NCI-H1105 (cell line): ENCODE measurements at places on chromosomes 16 and 17.
A peak's percentile ranks its signal among the peaks of the same experiment; 100 is the strongest.

DNA sequence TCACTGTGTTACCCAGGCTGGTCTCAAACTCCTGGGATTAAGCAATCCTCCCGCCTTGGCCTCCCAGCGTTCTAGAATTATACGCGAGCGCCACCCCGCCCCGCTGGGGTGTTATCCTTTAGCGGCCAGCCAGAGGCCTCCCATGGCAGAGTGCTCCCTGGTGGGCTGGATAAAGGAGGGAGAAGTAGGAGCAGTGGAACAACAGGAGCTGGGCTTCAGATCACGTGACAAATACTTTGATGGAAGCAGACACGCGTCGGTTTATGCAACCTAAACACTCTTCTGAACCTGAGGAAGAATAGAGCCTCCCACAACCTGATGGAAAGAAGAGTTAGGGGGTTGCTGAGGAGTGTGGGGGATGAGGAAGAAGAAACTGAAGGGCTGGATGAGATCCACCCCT lies 2114.0 kb downstream of the TP53TG3F start:
- no peak for DNase-seq

DNA sequence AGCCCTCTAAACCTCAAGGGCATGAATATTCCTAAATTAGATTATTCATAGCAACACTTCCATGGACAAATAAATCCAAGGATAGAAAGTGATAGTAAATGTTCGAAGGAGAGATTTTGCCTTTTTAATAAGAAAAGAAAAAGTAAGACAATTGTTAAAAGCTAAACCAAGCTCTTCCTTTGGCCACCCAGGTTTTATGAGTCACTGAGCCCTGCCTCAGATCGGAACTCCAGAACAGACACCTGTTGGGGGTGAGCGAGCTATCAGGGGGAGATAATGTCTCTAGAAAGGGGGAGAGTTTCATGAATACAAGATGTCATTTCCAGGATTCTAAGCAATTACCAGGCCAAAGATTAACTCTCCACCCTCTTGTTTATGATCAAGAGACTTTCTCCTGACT lies 171.4 kb downstream of the ANKFN1 start:
- DNase-seq, result no peak

- DNase-seq, result peak; percentile 13
Measured at GRCh38 chr17:10614536-10615155, 42.5 kb downstream of the MYH3 start.

DNA sequence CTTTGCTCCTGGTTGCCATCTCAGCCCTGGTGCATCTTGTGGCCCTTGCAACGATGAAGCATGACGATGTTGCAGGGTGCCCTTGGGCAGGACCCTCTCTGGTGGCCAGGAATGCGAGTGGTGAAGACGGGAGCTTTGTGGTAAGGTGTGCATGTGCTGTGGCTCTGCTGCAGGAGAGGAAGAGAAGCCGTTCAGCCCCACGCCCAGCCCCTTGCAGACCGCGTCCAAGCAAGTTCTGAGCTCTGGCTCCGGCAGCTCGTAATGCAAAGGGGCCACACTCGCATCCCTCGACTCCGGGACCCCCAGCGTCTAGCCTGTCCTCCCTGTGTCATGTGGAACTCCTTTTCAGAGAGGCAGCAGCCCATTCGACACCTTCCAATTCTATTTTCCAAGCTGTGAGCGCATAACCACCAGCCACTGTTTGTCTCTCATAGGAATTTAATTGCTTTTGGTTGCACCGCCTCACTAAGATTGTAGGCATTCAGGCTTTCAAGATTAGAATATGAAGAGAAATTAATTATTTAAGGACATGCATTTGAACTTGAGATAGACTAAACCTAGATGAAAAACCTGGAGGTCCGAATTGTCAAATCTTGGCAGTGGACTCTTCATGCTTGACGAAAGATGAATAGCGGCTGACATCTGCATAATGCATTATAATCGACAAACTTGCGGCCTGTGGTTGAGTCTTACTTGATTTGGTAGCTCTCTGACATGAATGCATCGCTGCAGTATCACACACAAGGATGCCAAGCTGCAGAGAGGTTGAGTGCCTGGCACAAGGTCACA lies 21.1 kb upstream of the KCNG4 start:
- DNase-seq, result no peak

DNA sequence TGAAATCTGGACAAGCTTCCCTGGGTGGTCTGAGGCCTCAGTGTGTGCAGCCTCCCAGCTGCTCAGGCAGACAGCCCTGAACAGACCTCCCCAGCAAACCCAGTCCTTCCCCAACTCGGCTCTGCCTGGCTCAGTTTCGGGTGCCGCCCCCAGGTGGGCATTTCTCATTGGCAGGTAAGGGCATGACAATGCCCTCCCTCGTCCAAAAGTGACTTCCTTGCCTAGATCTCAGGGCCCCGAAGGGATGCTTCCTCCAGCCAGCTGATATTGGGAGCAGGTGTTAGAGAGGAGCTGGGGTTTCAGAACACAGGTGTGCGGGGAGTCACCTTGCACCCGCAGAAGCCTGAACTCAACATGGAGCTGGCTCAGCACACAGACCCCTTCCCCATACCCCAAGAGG lies 3.8 kb upstream of the PPL start:
- DNase-seq, result no peak

DNA sequence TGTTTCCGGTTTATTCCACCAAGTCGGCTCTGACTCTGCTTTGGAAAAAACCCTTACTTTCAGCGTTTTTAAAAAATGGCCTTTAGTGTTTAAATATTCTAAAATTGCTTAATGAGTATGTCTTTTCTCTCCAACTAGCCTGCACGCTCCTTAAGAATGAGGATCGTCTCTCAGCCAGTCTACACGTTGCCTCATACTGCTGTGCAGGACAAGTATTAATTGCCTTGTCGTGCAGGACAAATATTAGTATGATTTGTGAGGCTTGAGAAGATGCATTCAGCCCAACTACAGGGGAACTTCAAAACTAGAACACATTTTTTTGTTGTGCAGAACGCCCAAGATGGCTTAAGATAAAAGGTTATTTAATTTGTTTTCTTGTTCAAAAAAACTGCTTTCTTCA lies 61.2 kb downstream of the MARCHF10 start:
- no peak for DNase-seq

DNA sequence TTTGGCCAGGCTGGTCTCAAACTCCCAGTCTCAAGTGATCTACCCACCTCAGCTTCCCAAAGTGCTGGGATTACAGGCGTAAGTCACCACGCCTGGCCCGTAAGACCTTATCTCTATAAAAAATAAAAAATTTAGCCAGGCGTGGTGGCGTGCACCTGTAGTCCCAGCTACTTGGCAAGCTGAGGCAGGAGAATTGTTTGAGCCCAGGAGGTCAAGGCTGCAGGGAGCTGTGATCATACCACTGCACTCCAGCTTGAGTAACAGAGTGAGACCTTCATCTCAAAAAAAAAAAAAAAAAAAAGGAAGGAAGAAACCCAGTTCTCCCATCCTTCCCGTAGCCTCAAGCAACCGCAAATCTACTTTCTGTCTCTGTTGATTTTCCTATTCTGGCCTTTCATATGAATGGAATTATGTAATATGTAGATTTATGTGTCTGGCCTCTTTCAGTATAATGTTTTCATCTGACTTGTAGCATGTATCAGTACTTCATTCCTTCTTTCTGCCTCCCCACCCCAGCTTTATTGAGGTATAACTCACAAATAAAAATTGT lies 11.2 kb downstream of the CASC3 start:
- DNase-seq, result no peak
